ENCODE measurements at places on chromosomes 16 and 17. TPM values are rescaled to one million over a fixed set of nuclear protein-coding genes. Genes with fewer than 3 reads are reported as not detected.

DNA sequence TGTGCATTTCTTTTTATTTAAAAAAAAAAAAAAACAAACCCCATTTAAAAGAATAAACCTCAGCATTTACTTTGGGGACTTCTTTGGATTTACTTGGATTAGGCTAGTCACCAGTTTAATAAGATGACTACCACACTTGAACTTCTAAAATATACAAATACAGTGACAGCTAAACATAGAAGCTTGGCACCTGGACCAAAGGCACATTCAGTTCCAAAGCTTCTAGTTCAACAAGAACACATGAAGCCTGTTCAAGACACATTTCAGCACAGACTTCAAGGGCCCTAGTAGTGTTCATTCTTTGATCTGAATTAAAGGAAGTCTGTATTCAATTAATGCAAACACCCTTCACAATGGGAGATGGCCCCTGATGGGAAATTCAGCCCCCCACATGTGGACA is 11.6 kb upstream of the ROGDI start:
- H3K27ac ChIP-seq, result no peak overlapping the region
- peaks cover 12% of the 10 kb centered on the region for H3K36me3 ChIP-seq
- no peak for DNase-seq
- no peaks in the 10 kb centered on the region for H3K27me3 ChIP-seq
- H3K4me1 ChIP-seq, result no peaks in the 10 kb centered on the region

- no peak overlapping the region for H3K4me3 ChIP-seq
- no peak overlapping the region for H3K27ac ChIP-seq
- H3K36me3 ChIP-seq, result no peaks in the 10 kb centered on the region
- no peaks in the 10 kb centered on the region for H3K4me1 ChIP-seq
- no peak for DNase-seq
Measured at GRCh38 chr16:83705856-83706255, 101.9 kb upstream of the HSBP1 start.

The TMEM238L gene
- not detected for total RNA-seq

The GNGT2 gene
- not detected for total RNA-seq

The CYB5D1 gene
- total RNA-seq, result 8.6 TPM

The ITGAD gene
- total RNA-seq, result not detected
